Stimulated activated CD8-positive, alpha-beta memory T cell treated with anti-CD3 and anti-CD28 coated beads, Interleukin-2, amount 100 ng/mL, for 1 hour (primary cell): ENCODE measurements at places on chromosomes 7 and 10.

DNA sequence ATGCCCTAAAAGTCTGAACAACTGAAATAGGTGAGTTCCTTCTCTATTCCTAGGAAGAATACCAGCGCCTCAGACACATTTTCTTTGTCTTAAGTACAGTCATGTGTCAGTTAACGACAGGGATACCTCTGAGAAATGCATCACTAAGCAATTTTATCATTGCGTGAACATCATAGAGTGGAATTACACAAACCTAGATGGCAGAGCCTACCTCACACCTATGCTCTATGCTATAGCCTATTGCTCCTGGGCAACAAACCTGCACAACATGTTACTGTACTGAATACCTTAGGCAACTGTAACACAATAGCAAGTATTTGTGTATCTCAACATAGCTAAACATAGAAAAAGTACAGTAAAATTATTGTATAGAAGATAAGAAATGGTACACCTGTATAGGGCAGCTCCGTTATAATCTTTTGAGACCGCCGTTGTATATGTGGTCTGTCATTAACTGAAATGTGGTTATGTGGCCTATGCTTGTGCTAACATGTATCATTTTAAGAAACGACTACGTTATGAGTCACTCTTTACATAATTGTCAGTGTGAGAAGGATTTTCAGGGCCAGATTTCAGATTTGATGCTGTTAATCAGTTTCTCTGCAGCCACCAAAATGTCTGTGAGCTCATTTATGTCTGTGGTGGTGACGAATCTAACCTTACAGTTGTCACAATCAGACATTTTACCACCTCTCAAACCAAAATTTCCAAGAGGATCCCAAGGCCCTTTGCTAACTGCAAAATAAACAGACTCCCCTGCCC, 66.1 kb upstream of the STK17A start:
- no peak for DNase-seq

GRCh38 chr10:102762401-102763015, 18.8 kb downstream of the WBP1L start:
- DNase-seq: no peak

DNA sequence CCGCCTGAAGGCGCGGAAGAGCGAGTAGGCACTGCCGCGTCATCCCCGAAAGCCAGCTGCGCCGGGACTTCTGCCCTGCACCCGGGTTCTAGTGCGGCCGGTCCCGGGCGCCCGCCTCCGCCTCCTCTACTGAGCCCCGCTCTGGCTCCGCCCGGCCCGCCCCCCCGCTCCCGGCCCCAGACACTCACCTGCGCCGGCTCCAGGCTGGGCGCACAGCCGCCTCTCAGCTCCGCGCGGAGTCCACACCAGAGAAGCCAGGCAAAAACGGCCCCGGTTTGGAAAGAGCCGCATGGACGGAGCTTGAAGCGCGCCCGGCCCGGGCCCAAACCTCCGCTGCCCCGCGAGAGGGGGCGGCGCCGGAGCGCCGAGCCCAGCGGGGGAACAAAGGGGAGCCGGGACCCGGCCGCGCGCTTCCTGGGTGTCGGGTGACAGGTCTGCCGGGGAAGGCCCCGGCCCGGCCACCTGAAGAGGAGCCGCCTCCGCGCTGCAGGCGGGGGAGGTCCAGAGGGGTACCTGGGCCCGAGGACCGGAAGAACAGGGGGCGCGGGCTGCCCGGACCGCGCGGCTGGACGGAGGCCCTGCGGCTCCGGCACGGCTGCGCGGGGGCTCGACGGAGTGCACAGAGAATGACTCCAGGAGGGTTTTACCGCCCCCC, 168.2 kb downstream of the NRF1 start:
- no peak for DNase-seq

GRCh38 chr7:105643384-105643783, 62.1 kb upstream of the EFCAB10 start:
- DNase-seq: no peak

GRCh38 chr10:62414359-62414758, 40.2 kb downstream of the ZNF365 start:
- DNase-seq: no peak

- DNase-seq: peak; percentile 63
Observed at GRCh38 chr7:25093268-25093826, 31.7 kb downstream of the CYCS start.

GRCh38 chr10:103786020-103786419, 69.4 kb downstream of the SH3PXD2A start:
- no peak for DNase-seq

DNA sequence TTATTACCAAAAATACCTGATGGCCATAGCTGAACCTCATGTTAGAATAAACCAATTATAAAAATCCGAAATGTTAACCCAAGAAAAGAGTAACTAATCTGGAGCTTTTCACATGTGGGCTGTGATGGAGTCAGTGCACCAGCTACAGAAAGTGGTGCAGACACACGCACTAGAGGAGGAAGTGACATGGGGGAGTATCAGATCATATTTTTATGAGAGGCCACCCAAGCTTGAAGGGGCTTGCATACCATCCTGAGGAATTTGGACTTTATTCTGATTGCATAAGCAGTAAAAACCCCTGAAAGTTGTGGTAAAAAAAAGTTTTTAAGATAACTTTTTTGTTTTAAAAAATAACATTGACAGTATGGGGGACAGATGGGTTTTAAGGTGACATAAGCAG, 1148.5 kb upstream of the CELF2 start:
- no peak for DNase-seq

- no peak for DNase-seq
Observed at GRCh38 chr10:52774182-52774581, 1.6 kb upstream of the MBL2 start.

DNA sequence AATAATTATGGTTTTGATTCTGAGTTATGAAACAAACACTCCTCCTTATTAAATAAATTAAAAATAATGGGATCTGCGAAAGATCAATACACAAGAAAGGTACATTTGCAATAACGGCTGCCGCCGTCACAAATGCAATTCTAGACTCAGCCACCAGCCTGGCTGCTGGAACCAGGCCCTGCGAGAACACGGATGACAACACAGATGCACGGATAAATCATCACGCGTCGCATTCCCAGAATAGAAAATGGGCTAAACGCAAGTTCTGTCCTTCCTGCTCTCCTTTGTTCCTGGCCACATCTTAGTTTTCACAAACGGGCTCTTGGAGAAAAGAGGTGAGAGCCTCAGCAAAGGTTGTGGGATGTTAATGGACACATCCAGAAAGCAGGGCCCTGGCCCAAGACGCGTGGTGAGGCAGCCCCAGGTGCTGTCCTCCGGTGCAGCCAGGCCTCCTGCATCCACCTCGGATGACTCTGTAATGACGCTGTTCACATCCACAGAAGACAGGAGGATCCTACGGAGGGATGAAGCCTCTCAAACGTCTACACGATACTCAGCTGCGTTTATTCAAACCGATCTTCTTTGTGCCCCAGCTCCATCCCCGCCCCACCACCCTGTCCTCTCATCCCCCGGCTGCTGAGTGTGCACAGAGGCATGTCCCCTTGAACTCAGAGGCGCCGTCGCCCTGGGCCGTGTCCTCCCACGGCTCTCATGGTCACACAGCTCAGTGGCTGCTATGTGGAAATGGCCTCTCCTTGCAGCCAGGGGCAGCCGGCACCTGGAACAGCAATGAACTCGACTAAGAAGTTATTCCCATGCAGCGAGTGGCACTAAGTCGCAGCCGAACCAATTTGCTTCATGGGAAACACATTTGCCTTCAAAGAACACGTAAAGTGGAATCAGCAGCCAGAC, 197.9 kb downstream of the PTPRN2 start:
- no peak for DNase-seq

DNA sequence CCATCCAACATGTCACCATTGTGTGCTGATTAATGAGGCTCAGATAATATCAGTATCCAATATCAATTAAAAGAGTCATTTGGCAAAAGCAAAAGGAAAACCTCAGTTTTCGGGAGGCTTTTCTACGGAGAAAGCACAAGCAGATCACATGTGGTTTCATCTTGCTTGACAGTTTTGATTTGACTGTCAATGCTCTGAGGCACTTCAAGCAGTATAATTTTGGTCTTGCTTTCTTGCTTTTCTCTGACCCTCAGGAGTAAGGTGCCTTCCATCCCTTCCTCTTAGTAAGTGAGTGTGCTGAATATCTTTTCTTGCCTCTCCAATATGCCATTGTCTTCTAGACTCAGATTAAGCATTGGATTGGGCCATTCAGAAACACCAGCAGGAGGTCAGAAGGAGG, 115.5 kb upstream of the CALCR start:
- DNase-seq: no peak

GRCh38 chr7:138233189-138233588, 156.9 kb downstream of the AKR1D1 start:
- no peak for DNase-seq

- DNase-seq: no peak
Observed at GRCh38 chr7:127361736-127362135, 30.8 kb downstream of the ZNF800 start.

GRCh38 chr10:52599551-52600200, 172.9 kb downstream of the MBL2 start:
- no peak for DNase-seq

- no peak for DNase-seq
Observed at GRCh38 chr10:94065362-94065761, 71.6 kb downstream of the PLCE1 start.

DNA sequence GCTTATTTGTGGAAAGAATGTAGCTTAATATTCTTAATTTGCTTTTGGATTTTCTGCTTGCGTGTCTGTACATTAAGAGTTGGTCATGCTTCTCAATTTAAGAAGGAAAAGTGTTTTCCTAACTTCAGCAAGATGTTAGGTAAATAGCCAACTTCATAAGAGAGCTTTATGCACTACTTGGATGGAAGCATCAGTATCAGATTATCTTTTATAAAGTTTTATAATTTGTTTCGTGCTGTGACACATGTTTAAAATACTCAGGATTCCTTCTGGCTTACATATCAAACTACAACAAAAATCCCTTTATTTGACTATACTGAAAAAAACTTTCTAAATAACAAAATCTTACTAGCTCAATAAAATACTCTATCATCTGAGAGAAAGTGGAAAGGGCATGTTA, 34.8 kb upstream of the AGR2 start:
- DNase-seq: no peak

DNA sequence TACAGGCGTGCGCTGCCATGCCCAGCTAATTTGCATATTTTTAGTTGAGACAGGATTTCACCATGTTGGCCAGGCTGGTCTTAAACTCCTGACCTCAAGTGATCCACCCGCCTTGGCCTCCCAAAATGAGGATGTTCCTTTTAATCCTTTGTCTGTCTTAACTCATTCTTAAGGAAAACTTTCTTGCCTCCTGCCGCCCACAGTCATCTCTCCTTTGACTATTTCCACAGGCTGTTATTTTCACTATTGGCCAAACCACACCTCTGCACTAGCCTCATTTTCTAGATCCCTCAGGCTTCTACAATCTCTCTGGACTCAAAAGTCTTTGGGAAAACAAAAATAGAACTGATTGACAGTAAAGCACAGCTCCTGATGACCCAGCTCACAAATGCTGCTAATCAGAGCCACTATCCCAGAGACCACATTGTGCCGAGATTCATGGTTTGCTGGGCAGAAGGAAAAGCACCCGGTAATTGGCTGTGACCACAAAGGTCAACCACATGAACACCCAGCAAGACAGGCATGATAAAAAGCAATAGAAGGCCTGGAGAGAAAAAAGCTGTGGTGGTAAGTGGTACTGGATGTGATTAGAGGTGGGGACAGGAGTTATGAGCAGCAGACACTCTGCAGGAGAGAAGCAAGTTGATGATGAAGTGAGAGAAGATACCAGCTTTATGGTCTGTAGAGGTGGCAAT, 44.1 kb upstream of the ZNRF2 start:
- DNase-seq: no peak

DNA sequence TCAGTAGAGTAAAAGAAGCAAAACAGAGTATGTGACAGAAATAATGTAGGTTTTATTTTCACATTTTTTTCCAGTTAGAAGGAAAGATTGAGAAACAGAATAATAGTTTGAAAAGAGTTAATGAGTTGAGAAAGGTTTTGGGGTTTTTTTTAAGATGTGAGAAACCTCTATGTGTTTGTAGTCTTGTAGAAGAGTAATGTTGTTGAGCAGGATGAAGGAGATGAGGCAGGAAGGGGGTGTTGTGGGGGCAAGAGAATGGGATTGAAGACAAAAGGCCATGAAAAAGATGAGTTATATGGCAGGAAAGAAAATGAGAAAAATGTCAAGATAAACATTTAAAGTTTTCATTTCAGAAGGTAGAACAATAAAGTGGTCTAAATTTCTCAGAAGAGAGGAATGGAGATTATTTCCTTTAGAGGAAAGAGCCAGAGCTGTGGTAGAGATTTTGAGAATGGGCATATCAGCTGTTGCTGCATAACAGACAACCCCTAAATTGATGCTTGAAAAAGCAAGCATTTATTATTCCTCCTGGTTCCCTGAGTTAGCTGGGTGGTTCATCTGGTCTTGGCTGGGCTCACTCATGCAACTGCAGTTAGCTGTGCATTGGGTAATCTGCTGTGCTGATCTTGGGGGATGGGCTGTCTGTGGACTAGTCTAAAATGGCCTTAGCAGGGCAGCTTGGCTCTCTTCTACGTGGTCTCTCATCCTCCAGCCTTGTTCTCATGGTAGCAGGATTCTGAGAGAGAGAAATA, 27.1 kb downstream of the PCGF5 start:
- DNase-seq: no peak

- DNase-seq: no peak
Observed at GRCh38 chr7:33873518-33873917, 31.8 kb upstream of the BMPER start.

- no peak for DNase-seq
Observed at GRCh38 chr10:11824825-11825224, 1.7 kb downstream of the PROSER2 start.
